Cardiac muscle cell (in vitro differentiated cells and primary cell): ENCODE measurements at places on chromosomes 12 and 14. TPM values are rescaled to one million over a fixed set of nuclear protein-coding genes. Genes with fewer than 3 reads are reported as not detected.
A peak's percentile ranks its signal among the peaks of the same experiment; 100 is the strongest.

- no peak for DNase-seq
- no peaks in the 10 kb centered on the region for H3K27me3 ChIP-seq
- no peaks in the 10 kb centered on the region for H3K4me1 ChIP-seq
- no peak overlapping the region for H3K4me3 ChIP-seq
- no peaks in the 10 kb centered on the region for H3K36me3 ChIP-seq
- no peak overlapping the region for H3K27ac ChIP-seq
Measured at GRCh38 chr12:3902921-3903320, 29.7 kb upstream of the PARP11 start.

Gene CAPZA3
- total RNA-seq, result not detected in 2 replicates

Gene SMIM41
- not detected in 2 replicates for total RNA-seq

DNA sequence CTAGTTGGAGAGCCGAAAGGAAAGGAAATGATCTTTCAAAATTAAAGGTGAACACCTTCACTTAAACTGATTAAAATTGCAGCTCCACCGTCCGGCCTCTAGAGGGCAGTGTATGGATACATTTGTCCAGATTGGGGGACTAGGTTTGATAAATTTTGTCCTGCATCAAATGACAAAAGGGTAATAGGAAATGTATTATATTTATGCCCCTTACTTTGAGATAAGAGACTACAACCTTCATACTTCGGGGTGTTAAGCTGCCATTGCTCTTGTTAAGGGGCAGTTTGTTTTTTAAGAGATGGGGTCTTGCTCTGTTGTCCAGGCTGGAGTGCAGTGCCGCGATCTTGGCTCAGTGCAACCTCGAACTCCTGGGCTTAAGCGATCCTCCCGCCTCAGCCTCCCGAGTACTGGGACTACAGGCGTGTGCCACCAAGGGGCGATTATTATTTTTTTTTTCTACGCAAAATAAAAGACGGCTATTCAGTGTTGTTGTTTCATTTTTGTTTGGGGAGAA is 818 bp upstream of the SUOX start:
- H3K4me3 ChIP-seq, result peak overlapping the region; percentile 43
- H3K4me1 ChIP-seq, result peaks cover 6% of the 10 kb centered on the region
- no peaks in the 10 kb centered on the region for H3K27me3 ChIP-seq

DNA sequence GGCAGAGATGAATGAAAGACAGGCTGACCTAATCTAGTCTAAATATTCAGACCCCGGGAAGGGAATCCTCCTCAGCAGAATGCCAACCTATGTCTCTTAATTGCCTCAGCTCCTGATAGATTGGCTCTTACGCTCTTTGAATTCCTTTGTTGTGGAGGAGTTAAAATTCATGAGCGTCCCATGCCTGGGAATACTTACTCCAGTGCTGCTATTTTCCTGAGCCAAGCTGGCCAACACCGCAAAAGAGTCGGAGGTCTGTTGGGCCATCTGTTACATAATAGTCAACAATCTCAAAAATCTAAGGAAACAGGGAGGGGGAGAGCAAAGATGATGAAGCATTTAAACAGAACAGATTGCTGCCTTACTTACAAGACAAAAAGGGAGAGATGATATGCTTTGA is 182.8 kb downstream of the ASCL1 start:
- no peak overlapping the region for H3K4me3 ChIP-seq
- no peak for DNase-seq
- no peaks in the 10 kb centered on the region for H3K27me3 ChIP-seq

- no peaks in the 10 kb centered on the region for H3K36me3 ChIP-seq
- no peaks in the 10 kb centered on the region for H3K27me3 ChIP-seq
- DNase-seq, result no peak
- H3K4me3 ChIP-seq, result no peak overlapping the region
- peaks cover 33% of the 10 kb centered on the region for H3K4me1 ChIP-seq
Measured at GRCh38 chr14:68955851-68956179, 23.3 kb downstream of the ACTN1 start.

Gene CIROP
- total RNA-seq, result 0.15 TPM in 1 of 2 replicates, not detected in the other

DNA sequence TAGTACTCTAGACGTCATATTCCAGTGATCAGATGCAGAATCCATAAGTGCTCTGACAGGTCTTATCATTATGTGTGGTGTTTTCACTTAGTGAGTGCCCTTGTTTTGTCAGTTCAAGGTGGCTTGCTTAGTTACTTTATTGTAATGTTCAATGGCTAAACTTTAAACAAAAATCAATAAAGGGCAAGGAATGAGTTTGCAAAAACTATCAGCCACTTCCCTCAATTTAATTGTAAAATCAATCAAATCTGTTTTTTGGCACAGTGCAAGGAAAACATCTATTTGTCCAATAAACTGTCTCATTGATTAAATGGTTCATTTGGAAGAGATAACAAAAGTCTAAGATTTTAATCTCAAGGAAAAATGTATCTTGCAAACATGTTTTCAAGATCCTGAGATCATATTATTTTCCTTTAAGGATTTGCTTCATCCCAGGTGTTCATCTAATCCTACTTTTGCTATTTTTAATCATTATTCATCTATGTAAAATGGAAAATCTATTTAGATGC is 59.6 kb upstream of the EEA1 start:
- DNase-seq, result peak; percentile 68
- H3K27ac ChIP-seq, result peak overlapping the region; percentile 61
- peaks cover 27% of the 10 kb centered on the region for H3K4me1 ChIP-seq
- no peaks in the 10 kb centered on the region for H3K27me3 ChIP-seq

DNA sequence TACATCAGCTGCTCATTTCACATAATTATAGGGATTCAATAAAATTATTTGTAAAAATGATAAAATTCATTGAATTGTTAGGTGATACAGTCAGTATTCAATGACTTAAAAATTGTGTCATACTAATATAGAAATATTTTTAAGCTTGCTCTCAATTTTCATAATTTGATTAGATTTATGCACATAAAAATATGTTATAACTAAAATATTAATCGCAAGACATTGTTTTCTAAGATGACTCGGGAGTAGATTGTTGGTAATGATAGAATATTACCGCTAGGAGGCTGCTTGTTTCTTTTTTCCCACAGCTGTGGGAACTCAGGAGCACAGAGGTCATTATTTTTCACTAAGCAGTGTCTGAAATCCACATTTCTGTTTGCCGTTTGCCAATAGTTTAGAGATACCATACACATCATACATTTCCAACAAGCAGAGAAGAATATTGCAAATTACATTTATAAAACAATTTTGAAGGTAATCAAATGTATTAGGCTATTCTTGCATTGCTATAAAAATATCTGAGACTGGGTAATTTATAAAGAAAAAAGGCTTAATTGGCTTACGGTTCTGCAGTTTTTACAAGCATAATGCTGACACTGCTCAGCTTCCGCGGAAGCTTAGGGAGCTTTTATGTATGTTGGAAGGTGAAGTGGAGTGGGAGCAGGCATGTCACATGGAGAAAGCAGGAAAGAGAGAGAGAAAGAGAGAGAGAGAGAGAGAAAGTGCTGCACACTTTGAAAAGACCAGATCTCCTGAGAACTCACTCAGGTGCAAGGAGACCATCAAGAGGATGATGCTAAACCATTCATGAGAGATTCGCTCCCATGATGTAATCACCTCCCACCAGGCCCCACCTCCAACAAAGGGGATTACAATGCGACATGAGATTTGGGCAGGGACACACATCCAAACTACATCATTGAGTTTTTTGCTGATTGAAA is 9.2 kb downstream of the CD69 start:
- no peak overlapping the region for H3K4me3 ChIP-seq
- H3K4me1 ChIP-seq, result no peaks in the 10 kb centered on the region
- peak; percentile 47 for DNase-seq
- H3K27ac ChIP-seq, result no peak overlapping the region

Gene EEF1AKMT3
- total RNA-seq, result 2.2 and 4.8 TPM in 2 replicates

DNA sequence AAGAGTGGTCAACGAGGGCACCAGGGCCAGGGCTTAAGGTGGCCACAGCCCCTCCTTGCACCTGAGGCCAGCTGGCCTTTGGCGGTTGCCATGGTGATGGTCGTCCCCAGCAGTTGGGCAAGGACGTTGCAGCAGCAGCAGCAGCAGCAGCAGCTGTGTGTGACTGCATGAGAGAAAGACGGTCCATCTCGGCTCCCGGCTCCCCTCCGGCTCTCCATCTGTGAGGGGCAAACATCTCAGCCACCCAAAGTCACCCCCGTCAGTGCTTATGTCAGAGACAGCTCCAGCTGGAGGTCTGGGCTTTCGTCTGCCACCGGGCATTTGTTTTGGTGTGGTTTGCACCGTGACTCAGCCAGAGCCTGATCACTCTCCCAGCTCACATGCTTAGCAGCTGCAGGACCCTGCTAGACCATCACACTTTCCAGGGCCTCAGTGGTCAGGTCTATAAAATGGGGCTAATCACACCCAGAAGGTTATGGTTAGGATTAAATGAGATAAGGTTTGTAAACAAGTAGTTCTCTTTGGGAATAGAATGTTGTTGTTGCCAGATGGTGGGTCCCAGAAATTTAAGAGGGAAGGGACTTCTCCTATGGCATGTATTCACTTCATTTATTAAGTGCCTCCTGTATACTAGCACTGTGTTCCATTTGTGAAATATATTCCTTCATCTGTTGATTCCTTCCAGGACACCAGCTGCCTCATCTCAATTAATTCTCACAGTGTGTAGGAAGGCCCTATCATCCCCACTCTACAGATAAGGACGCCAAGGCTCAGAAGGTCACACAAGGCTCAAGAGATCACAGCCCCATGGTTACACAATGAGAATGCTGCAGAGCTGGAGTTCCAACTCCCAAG is 212.6 kb upstream of the LHX5 start:
- H3K4me3 ChIP-seq, result no peak overlapping the region
- no peaks in the 10 kb centered on the region for H3K27me3 ChIP-seq
- no peak overlapping the region for H3K27ac ChIP-seq
- H3K36me3 ChIP-seq, result no peaks in the 10 kb centered on the region

Gene MON2
- 15.8 and 39.9 TPM in 2 replicates for total RNA-seq

GRCh38 chr12:123064885-123065619 is 84.6 kb downstream of the ARL6IP4 start:
- no peak overlapping the region for H3K4me3 ChIP-seq
- H3K36me3 ChIP-seq, result no peaks in the 10 kb centered on the region
- no peaks in the 10 kb centered on the region for H3K27me3 ChIP-seq
- peaks cover 51% of the 10 kb centered on the region for H3K4me1 ChIP-seq
- no peak overlapping the region for H3K27ac ChIP-seq

- peaks cover 39% of the 10 kb centered on the region for H3K4me1 ChIP-seq
- H3K27ac ChIP-seq, result peak overlapping the region; percentile 54
- peak; percentile 63 for DNase-seq
- no peaks in the 10 kb centered on the region for H3K36me3 ChIP-seq
Measured at GRCh38 chr12:58915634-58916033, 4.7 kb downstream of the LRIG3 start.

DNA sequence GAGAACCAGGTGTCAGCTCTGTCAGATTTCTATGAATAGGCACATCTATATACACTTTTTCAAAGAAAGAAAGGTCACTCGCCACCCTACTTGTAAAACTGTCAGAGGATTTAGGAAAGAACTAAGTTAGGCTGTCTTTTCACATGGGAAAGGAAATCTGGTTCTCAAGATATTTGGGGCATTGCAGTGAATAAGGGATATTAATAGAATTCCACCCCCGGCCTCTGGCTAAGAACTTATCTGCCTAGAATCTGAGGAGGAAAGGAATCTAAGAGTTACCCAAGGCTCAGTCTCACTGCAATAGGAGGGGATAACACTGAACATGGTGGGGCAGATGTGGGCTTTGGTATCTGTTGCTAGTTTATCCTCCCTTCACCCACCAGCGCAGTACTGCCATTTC is 677.6 kb downstream of the NRXN3 start:
- peaks cover 6% of the 10 kb centered on the region for H3K4me1 ChIP-seq
- H3K27ac ChIP-seq, result no peak overlapping the region
- no peak for DNase-seq
- no peak overlapping the region for H3K4me3 ChIP-seq

DNA sequence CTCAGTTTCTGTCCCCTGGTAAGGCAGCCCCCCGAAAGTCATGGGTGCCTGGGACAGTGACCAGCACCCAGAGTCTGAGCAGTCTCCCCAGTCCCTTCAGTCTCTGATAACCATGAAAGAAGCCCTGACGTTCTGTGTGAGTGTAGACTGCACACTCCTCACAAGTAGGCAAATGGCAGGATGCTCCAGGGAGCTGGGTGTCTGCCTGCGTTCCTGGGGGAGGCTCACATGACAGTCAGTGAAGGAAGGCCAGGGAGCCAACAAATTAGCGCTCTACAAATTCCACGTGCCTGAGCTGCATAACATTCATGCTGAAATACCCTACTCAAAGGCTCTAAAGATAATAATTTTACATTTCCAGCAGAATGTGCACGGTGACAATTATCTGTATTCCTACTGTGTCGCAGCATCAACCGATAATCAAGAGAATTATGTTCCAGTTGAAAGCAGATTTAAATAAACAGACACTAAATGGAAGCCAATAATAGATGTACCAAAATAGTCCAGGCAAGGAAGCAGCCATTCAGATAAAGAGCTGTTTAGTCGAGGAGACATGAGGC is 56.3 kb downstream of the ASCL1 start:
- H3K36me3 ChIP-seq, result no peaks in the 10 kb centered on the region
- no peak overlapping the region for H3K27ac ChIP-seq
- H3K27me3 ChIP-seq, result no peaks in the 10 kb centered on the region
- no peak for DNase-seq
- no peak overlapping the region for H3K4me3 ChIP-seq

Gene ASB2
- total RNA-seq, result 208 and 240 TPM in 2 replicates

DNA sequence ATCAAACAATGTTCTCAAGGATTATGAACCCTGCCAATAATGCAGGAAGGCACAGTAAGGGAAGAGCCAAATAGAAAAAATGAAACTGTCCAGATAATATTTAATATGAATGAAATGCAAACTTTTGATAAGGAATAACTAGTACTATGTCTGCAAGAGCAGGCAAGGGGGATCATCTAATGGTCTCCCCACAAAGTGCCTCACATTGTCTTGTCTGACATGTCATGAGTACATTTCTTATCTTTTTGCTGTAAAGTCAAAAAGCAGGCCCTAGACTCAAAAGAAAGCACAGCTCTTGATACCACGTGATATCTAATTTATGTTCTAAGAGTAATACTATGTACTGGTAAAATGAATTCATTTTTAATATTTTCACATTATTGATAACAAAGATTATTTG is 43.9 kb upstream of the GTF2A1 start:
- H3K27ac ChIP-seq, result no peak overlapping the region
- H3K4me3 ChIP-seq, result no peak overlapping the region
- H3K4me1 ChIP-seq, result no peaks in the 10 kb centered on the region
- H3K36me3 ChIP-seq, result no peaks in the 10 kb centered on the region

GRCh38 chr12:52191841-52192791 is at the start of gene KRT80:
TSS of gene KRT80 (minus strand) at chr12:52192014. CDS start at chr12:52191902, 112 bp downstream.
- peak; percentile 99 for DNase-seq
- peaks cover 2% of the 10 kb centered on the region for H3K27me3 ChIP-seq
- H3K4me1 ChIP-seq, result peaks cover 27% of the 10 kb centered on the region
- no peak within 1 kb of the TSS for H3K4me3 ChIP-seq
- H3K36me3 ChIP-seq, result no peaks in the 10 kb centered on the region

Gene SCYL2
- 34.5 and 60.7 TPM in 2 replicates for total RNA-seq
